BE2C (cell line): ENCODE measurements at places on chromosomes 5 and 9.

DNA sequence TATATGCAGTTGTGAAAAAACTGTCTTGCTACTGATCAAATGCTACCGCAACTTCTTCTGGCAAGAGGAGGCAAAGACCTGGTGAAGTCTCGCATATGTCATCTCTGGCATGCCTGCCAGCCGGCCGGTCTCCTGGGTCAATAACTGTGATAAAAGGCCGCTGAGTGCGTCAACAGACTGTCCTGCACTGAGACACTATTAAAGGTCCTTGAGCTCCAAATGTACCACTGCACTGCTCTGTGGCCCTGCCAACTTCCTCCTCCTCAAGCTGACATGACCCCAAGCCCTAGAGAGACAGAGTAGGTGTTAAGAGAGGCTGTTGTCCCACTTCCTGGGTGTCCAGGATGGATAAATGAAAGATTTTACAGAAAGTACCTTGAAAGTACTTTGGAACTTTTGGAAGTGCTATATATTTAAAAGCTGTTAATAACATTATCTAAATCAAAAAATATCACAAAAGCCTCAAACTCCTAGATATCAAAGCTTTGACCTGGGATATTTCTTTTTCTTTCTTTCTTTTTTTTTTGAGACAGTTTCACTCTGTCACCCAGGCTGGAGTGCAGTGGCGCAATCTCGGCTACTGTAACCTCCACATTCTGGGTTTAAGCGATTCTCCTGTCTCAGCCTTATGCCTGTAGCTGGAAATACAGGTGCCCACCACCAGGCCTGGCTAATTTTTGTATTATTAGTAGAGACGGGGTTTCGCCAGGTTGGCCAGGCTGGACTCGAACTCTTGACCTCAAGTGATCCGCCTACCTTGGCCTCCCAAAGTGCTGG, 31.5 kb downstream of the RAPGEF1 start:
- peak; percentile 32 for DNase-seq

DNA sequence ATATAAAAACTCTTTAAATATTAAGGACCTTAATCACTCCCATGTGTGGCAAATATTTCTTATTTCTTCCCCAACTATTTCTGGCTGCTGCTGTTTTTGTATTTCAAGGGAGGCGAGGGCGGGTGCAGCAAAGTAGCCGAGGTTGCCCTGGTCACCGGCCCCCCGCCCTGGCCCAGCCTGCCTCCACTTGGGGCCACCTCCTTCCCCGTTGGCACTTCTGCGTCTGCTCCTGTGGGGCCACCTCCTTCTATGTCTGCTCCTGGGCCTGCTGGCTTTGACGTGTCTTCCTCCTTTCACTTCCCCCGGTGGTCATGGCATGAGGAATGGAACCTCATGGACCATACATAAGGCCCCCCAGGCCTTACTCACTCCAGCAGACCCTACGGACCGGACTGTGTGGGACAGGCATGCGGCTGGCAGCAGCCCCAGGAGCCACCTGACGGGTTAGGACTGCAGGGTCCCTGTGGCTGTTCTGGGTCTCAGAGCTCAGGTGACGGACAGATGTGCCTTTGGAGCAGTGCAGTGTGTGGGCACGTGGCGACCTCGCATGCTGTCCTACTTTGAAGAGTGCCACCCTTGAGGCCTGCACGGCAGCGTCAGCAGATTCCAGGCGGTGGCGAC, 5.8 kb upstream of the ENTPD8 start:
- DNase-seq = no peak

DNA sequence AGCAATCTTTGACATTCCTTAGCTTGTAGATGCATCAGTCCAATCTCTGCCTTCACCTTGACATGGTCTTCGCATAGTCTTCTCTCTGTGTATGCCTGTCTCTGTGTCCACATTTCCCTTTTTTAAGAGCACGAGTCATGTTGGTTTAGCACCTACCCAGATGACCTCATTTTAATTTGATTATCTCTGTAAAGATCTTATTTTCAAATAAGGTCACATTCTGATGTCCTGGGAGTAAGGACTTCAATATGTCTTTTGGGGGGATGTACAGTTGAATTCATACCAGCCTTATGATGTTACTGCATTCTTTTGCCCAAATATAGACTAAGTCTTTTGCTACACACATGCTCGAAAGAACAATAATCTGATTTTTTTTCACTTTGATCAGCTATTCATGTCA, 6.9 kb downstream of the KCTD16 start:
- DNase-seq = no peak

GRCh38 chr5:156356238-156356637, 29.3 kb downstream of the SGCD start:
- DNase-seq = no peak

GRCh38 chr5:142011572-142012185, 1.1 kb downstream of the GNPDA1 start:
- DNase-seq = no peak

- DNase-seq = no peak
Observed at GRCh38 chr9:107123389-107123788, 159.7 kb upstream of the RAD23B start.

DNA sequence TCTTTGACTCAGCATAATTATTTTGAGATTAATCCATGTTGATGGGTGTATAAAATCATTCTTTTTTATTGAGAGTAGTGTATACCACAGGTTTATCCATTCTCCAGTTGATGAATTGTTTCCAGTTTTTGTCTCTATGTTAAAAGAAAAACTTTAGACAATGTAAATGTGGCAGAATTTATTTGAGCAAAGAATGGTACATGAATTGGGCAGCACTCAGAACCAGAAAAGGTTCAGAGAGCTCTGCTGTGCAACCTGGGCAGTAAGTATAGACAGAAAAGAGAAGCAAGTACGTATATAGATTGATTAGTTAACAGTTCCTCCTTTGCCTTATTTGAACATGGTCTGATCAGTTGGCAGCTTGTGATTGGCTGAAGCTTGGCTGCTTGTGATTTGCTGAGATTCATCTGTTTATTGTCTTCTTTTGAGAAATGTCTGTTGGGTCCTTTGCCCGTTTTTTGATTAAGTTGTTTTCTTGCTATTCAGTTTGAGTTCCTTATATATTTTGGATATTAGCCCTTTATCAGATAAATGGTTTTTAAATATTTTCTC, 41.4 kb downstream of the CDC42SE2 start:
- no peak for DNase-seq

DNA sequence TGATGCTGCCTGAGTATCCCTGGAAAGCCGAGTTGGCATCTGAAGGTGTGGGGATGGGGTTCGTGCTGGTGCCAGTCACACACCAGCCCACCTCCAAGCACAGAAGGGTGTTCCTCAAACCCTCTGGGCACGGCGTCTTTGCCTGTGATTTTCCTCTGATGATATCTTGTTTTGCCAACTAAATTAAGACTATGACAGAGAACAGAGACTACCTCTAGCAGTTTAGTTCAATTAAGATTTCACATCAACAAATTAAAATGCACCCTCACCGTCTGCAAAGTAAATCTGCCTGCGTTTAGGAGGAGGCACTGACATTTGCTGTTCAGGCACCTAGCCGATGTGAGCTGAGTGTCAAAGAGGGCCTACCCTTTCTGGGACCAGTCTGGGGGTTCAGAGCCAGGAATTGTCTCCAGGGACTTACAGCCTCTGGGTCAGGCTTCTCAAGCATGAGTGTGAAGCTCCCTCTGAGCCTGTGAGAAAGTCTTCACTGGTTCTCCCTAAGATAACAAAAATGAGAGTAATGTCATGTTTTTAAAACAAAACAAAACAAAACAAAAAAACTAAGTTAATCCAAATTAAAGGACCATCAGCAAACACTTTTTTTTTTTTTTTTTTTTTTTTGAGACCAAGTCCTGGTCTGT, 55.4 kb upstream of the CTNNA1 start:
- DNase-seq = peak; percentile 30

DNA sequence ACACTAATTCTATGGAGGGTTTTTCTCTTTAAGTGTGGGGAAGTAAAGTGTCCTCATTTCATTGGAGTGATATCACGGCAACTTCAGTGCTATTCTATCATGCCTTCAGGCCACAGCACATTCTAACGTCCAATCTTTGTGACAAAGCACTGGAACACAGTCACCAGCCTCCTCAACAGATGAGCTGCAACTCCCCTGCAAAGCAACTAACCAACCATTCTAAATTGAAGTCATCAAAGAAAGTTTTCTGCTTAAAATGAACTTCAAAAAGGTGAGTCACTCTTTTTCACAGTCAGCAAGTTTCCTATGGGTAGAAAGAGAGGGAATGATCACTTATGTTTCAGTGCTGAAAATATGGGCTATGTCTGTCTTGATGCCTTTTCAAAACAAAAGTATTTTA, 190.8 kb downstream of the ELAVL2 start:
- no peak for DNase-seq

DNA sequence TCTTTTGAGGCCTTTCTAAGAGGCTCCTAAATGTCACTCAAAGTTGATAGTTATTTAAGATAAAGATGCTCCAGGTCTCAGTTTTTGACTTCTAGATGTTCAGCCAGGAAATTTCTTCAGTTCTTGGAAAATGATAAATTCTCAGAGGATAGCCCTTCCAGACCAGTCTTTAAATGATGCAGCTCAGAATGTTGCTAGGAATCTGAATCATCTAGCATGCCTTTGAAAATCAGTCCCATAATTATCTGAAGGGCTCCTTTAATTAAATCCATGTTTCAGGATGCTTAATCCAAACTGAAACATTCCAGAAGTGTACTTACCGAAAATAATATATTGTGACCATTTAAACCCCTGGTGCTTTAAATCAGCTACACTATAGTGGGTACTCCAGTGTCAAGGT, 107.5 kb upstream of the FBN2 start:
- DNase-seq = no peak

- DNase-seq = no peak
Observed at GRCh38 chr5:78776637-78777036, 128.1 kb upstream of the LHFPL2 start.

DNA sequence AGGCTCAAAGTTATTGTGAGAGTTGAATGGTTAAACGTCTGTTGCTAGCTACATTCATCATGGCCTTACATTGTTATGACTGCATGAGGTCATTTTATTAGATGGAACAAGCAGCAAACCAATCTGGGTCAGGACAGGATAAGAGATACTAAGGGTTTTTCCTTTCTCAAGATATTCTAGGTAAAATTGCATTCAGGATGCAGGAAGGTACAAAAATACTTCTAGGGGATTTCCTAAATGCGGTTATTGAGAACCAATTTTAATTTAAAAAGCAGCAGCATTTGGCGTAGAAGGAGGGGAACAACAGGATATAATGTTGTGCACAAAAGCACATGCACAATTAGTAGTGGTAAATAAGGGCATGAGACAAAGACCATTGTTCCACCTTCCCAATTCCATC, 39.2 kb upstream of the LURAP1L start:
- no peak for DNase-seq

GRCh38 chr5:159943326-159943725, 27.0 kb downstream of the ADRA1B start:
- no peak for DNase-seq

DNA sequence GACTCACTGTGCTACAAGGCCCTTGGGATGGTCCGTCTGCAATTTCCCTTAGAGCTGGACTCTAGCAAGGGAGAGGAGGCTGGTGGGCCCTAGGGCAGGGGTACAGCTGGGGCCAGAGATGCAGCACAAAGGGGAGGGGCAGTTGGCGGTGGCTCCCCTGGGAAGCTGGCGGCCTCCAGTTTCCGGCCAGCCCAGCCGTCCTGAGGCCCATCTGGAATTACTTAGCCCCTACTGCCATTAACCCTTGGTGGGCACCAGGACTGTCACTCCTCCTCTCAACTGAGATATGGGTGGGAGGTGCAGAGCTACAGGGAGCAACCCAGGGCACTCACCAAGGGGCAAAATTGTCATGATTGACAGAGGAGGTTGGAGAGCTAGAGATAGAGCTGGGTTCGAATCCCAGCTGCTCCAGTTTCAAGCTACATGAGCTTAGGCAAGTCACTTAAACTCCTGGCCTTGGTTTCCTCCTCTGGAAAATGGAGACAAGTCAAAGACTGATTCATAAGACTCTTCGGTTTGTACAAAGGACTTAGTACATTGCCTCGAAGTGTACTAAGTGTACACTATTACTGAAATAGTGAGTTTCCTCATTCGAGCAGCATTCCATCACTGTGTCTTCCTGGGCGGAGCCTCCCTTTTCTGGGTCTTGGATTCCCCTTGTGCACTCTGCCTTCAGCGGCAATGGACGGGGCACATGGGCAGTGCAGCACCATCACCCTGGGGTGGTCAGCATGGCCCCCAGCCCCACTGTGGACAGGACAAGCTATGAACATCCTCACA, 2.7 kb upstream of the PDGFRB start:
- DNase-seq = peak; percentile 87
